ENCODE measurements at places on chromosomes 3 and 15.

GRCh38 chr3:139588450-139588849 is 48.9 kb upstream of the RBP1 start:
- no peak for DNase-seq

DNA sequence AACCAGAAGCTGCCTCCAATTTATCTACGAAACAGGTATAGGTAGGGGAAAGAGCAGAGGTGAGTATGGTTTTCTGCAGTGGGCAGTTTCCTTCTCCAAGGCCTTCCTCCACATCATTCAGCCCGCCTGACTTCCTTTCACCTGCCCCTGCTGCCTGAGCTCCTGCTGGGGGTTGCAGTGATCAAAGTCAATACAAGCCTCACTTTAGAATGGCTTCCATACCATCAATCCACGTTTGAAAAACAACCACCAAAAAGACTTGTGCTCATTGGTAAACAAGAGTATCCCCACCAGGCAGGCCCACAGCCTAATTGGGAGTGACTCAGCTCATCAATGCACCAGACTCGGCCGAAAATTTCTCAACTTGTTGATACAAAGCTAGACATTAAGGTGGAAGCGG is 159.9 kb downstream of the MAGI1 start:
- DNase-seq, result peak; percentile 52

- DNase-seq, result peak; percentile 27
Observed at GRCh38 chr15:59691194-59691805, 2.2 kb upstream of the BNIP2 start.

- no peak for DNase-seq
Observed at GRCh38 chr15:74782259-74783071, 585 bp downstream of the CSK start.

- no peak for DNase-seq
Observed at GRCh38 chr3:184679056-184679816, 32.6 kb downstream of the MAGEF1 start.

GRCh38 chr3:176824811-176825210 is 372.5 kb downstream of the TBL1XR1 start:
- DNase-seq, result no peak

GRCh38 chr3:112097378-112097777 is 11.2 kb downstream of the C3orf52 start:
- DNase-seq, result peak; percentile 59

- no peak for DNase-seq
Observed at GRCh38 chr3:132236701-132237651, 80.2 kb upstream of the ACP3 start.

DNA sequence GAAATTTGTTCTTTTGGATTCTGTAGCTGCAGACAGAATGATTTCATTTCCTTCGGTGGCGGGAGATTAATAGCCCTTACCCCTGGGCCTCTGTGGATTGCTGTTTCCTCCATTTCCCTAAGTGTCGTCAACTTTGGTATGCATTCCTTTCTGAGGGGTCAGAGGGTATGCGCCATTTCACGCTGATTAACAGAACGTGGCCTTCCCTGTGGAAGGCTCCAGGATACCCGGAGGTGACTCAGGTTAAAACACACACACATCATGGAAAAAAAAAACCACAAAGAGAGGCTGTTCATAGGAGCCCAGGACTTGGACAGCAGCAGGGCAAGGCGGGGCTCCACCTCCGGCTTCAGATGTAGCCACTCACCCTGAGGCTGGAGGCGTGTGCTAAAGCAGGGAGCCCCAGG is 51.9 kb downstream of the EPHB1 start:
- DNase-seq, result no peak

DNA sequence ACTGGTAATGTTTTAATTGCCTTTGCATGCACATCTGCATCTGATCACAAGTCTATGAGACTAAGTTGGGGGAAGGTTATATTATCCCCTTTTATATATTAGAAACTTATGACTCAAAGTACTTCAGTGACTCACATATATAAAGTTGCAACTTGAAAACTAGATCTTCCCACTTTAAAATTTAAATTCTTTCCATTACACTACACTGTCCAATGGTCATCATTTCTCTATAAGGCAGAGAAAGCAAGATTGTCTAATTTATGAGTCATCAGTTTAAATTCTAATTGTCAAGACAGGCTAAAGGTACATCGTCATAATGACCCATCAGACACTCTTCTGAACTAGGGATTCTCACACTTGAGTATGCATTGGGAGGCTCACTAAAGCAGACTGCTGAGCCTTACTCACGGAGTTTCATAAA is 37.9 kb downstream of the CPA3 start:
- no peak for DNase-seq

GRCh38 chr3:65979731-65980130 is 59.0 kb downstream of the MAGI1 start:
- no peak for DNase-seq

GRCh38 chr3:42173307-42173706 is 82.2 kb downstream of the TRAK1 start:
- DNase-seq, result no peak

DNA sequence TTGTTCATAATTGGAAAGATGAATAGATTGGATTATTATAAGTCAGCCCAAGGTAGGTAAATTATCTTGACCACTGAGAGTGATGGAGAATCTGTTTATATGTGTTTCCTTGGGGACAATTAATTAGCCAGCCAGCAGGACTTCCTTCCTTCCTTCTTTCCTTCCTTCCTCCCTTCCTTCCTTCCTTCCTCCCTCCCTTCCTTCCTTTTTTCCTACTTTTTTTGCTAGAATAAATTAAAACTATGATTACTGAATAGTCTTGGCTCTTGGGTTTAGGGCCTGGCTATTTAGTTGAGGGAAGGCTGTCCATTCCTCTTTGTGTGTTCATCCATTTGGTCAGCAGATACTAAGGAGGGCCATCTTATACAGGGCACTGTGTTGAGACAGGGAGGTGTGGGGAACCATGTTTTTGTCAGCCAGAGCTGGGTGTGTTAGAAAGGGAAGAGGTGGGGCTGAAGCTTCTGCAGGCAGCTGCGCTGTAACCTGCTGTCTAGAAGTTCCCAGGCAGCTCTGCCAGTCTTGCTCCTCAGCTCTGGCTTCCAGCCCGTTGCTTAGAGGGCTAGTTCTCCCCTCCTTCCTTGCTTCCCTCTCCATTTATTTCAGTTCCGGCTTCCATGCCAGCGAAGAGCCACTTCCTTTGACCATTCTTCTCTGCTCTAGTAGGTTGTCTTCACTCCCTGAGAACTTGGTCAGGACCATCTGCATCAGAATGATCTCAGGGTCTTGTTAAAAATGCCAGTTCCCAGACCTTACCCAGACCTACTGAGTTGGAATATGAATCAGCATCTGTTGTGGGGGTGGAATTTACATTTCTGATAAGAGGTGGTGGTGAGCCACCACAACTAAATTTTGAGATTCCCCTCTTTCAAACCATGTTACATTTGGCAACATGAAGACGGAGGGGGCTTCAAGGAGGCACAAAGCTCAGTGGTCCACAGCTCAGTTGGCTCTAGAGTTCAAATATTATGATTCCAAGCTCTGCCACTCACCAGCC is 113.9 kb downstream of the DGKG start:
- DNase-seq, result no peak

GRCh38 chr15:80447077-80447476 is 42.9 kb downstream of the ARNT2 start:
- DNase-seq, result peak; percentile 6

DNA sequence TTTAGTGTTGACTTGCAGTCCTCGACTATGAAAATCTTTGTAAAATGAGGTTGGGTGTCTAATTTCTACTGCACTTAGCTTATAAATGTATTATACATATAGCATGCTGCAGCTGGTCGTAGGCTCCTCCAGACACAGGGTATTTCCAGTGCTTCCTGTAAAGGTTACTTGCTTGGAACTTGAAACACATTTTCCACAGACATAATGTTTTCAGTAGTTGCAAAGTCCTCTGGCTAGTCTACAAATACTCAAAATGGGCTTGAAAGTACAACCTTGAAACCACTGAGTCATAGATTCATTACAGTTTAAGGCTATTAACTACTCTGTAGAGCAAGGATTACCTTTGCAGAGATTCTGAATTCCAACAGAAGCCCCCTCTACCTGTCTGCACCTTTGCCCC is 464.1 kb downstream of the RAP2B start:
- DNase-seq, result no peak

DNA sequence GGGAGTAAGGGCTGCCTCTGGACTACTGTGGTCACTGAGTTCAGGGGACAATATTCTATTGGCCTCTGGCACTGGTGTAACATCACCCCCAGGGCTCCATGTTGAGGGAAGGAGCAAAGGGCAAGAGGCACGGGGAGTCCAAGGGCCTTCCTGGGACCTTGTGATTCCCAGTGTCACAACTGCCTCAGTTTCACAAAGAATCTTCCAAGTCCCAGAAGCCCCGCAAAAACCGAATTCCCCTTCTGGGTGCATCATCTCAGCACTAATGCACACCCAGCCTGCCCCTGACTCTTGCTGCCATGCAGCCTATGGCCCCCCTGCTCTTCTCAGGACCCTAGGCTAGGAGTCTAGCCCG is 5.5 kb downstream of the AMOTL2 start:
- DNase-seq, result no peak

GRCh38 chr3:108011616-108012015 is 79.2 kb downstream of the CD47 start:
- DNase-seq, result no peak

DNA sequence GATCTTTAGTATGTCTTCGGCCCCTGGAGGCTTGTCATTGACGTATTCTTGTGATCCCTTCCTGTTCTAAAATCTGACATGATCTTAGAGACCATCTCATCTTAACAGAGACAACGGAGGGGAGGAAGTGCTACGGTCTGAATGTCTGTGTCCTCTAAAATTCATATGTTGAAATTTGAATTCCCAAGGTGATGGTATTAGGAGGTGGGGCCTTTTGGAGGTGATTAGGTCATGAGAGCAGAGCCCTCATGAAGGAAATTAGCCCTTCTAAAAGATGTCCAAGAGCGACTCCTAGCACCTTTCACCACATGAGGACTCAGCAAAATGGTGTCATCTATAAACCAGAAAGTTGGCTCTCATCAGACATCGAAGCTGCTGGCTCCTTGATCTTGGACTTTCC is 233.2 kb upstream of the CMC1 start:
- no peak for DNase-seq

- DNase-seq, result peak; percentile 40
Observed at GRCh38 chr3:184748219-184749135, 36.6 kb upstream of the MAGEF1 start.

DNA sequence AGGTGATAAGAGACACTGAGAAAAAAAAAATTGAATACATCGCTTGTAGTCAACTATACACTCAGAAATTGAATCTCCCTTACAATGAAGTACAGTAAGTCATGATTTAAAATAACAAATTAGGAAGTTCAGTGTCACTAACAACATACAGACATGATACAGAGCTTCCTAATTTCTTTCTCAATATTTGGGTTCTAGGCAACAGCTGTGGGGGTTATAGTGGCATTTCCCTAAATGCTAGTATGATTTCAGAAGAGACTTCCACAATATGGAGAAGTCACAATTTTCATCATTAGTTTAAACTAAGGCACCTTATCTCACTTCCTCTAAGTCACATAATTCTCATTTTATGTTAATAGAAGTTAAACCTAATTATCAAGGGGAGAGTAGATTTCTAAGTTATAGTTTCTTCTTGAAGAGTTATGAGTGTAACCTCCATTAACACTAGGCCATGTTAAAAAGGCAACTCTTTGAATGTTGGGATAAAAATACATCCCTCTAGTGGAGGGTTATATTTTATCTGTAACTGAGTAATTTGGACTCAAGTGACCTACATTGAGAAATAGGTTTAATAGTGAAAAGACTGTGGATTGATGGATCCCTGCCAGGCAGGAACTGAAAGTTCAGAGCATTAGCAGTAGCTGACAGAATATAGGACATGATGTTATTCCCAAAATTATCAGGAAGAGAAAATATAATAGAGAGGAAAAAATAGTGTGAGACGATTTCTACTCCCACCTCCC is 286.0 kb upstream of the SUCLG2 start:
- DNase-seq, result no peak

- DNase-seq, result no peak
Observed at GRCh38 chr3:16816048-16816780, 68.5 kb upstream of the PLCL2 start.

- DNase-seq, result no peak
Observed at GRCh38 chr15:96700555-96700954, 370.1 kb downstream of the NR2F2 start.

DNA sequence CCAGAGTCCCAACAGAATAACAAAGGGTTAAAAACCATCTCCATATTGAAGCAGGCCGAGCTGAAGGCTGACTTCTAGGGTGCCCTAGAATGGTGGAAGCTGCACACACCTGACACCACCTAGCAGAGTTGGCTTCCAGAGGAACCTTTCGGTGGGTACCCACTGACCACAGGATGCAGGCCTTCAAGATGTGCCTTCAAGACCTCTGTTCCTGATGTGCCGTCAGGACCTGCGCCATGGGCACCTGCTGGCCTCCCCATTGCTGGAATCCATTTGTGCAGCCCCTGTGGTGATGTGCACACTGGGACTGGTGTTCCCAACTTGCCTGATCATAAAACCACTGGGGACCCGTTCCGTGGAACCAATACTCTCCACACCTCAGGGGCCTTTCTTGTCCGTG is 35.7 kb upstream of the RPL32 start:
- DNase-seq, result no peak

GRCh38 chr3:48426401-48426909 is 3.4 kb downstream of the PLXNB1 start:
- DNase-seq, result no peak

- DNase-seq, result no peak
Observed at GRCh38 chr3:131530388-131530787, 27.6 kb upstream of the MRPL3 start.

DNA sequence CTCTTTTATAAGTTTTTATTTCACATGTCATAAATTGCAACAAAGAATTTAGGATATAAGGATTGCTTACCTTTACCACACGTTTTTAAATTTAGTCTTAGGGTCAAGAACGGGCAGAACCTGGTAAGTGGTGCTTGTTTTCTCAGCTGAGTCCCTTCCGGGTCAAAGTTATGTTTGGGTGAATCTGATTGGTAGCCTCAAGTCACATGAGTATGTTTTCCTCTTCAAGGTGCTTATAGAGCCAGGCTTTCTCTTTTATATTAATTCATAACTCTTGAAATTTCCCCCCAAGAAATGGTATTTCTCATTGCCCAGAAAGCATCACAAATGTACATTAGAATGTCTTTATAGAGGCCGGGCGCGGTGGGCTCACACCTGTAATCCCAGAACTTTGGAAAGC is 415.7 kb upstream of the ROBO2 start:
- no peak for DNase-seq

DNA sequence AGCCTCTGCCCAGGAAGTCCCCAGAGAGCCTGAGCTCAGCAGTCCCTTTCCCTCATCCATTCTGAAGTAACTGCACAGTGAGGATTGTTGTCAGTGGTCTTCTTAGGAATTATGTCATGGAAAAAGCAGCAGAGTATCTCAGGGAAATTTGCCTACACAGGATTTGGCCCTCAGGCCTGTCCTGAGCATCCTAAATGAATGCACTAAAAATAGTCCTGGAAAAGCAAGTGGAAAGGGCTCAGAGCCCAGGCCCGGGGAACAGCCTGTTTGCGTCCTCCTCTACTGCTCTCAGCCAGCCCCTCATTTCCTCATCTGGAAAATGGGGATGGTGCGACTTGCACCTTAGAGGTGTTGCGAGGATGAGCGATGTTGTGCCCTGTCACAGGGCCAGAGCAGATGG is 21.6 kb downstream of the LYSMD4 start:
- DNase-seq, result no peak

GRCh38 chr3:43865351-43865750 is 174.6 kb downstream of the ABHD5 start:
- DNase-seq, result no peak

- DNase-seq, result no peak
Observed at GRCh38 chr3:146550743-146551510, 6.5 kb upstream of the PLSCR1 start.

GRCh38 chr3:169430707-169431404 is 232.7 kb downstream of the MECOM start:
- no peak for DNase-seq

Measured in NCI-H345 (cell line).